ENCODE measurements at places on chromosomes 16 and 17.

DNA sequence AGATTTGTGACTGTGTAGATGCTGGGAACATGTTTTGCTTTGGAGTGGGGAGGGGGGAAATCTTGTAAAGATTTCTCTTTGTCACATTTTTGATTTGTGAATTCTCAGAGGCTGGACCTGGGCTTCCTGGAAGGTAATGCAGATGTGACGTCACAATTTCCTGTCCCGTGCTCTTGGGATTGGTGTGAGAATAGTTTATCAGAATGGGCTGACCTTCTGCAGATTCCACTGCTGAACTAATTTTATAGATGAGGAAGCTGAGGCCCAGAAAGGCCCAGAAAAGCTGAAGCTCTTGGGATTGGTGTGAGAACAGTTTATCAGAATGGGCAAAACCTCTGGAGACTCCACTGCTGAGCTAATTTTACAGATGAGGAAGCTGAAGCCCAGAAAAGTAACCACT lies 34.0 kb downstream of the HS3ST3B1 start:
- no peak for DNase-seq

- DNase-seq = no peak
Observed at GRCh38 chr16:88560714-88561484, 9.3 kb upstream of the ZC3H18 start.

- no peak for DNase-seq
Observed at GRCh38 chr16:87538160-87538559, 45.3 kb upstream of the ZCCHC14 start.

DNA sequence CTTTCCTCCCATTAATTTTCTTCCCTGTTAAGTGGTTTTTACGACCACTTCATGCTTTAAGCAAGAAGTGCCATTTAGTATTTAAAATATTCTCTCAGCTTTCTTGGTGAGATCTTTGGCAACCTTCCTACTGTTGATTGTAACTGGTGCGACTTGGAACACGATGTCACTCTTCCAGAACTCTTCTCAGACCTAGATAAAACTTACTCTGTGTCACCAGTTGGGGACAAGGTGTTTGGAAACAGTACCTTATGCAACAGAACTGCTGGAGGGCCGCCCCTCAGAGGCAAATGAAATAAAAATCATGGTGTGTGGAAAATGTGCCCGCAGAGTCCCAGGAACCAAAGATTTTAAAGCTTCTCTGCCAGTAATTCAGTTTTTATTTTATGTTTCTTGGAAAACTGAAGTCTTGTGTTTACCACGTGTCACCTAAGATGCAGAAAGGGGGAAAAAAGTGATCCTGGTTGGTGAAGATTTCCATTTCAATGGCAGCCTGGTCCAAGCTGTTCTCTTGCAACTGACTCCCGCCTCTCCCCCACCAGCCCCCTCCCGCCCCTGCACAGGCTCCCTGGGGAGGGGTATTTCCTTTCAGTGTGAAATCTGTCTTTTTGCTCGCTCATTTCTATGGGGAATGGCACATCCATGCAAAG lies 7.2 kb upstream of the HSD11B2 start:
- DNase-seq = no peak

GRCh38 chr17:76268991-76269981 lies 4.1 kb downstream of the UBALD2 start:
- peak; percentile 50 for DNase-seq

GRCh38 chr17:78883533-78884131 lies 19.4 kb downstream of the CEP295NL start:
- DNase-seq = no peak

DNA sequence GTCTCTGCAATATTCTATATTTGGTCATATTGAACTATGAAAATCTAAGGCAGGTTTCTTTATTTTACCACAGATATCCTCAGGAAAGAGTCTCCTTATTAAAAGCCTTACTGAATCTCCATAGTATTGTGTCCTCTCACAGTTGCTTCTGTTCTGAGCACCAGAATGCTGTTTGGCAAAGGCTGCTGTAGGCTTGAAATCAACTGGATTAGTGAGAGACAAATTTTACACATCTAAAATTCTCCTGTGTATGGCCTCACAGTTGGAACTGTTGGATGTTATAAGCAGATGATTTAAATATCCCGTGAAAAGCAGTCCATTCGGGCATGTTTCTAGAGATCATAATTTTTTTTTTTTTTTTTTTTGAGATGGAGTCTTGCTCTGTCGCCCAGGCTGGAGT lies 9.5 kb downstream of the CLTC start:
- no peak for DNase-seq

DNA sequence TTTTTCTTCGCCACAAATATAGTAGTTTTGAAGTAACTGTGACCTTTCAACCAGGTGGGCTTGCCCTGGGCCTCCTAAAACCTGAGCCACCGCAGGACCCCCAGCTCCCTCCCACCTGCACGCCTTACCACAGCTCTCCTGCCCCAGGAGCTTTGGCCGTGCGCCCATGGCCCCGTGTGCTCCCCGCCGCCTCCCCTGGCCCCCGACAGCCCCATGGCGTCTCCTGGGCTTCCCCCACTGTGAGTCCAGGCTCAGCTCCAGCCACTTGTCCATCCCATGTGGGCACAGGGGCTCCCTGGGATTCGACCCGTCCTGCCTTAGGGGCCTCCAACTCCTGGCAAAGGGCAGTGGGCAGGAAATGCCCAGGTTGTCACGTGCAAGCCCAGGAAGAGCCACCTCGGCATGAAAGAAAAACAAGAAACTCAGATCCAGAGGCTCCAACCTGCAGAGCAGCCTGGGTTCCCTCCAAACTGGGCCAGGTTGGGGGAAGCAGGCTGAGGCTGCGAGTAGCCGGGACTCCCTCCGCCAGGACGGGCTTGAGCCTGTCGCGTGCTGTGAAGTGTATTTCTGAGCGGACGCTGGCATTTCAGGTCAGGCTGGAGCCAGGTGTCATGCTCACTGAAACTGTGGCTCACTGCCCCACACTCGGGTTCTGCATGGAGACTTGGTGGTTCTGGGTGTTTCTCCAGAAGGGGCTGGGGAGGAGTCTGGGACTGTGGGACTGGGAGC lies 5.8 kb downstream of the LGALS3BP start:
- no peak for DNase-seq

- DNase-seq = no peak
Observed at GRCh38 chr16:58040945-58041627, 15.5 kb downstream of the MMP15 start.

DNA sequence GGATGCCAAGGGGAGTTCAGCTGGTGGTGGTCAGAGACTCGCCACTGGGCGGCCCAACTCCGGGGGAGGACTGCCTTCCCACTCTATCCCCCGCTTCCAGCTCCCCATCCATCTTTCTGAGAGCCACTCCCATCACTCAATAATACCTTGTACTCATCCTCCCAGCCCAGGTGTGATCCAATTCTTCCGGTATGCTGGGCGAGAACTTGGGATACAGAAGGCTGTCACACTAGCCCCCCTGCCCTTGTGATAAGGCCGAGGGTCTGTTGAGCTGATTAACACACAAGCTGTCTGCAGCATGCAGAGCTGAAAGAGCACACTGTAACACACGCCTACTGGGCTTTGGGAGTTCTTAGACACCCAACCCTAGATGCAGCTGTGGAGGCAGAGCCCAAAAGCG lies 460.4 kb upstream of the EEF2KMT start:
- no peak for DNase-seq

- no peak for DNase-seq
Observed at GRCh38 chr16:83603723-83604570, 203.8 kb upstream of the HSBP1 start.

DNA sequence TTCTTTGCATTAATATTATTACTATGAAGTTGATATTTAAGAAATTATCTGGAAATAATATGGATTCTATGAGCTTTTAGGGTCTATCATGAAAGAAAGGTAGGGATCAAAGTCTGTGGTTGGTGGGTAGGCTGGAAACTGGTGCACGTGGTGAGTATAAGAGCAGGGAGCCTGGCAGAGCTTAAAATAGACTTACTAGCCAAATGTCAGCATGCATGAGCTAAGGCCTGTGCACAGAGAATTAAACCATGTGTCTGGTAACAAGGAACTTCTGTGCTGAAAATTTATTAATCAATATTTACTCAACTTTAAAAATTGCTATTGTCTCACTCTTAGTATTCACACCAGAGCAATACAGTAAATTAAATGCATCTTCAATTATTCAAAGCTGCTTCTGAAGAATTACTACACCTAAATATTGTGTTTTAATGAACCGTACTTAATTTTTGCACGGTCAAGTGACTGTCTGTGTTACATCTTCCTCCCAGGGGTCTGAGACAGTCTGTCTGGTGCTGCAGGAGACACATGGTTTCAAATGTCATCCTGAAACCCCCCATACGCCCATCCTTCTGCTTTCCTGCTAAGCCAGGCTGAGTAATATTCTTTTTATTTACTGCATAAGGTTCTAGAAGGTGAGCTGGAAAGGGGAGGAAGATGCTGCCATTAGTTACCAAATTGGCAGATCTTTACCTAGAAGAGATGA lies 161.0 kb upstream of the NLRP1 start:
- no peak for DNase-seq

DNA sequence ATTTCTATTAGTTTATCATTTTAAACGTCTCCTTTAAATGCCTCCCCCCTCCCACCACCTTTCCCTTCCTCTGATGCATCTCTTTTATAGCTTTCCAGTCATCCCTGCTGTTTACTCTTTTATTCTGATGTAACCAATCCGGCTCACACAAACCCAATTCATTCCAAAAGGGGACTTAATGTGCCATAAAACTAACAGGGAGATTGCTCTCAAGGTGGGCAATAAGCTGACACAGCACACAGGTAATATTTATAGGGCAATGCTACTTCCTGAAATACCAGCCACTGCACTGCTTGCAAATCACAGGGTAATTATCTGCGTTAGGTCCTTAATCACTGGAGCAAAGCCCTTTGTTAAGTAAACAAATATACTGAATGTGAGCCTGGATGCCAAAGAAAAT lies 23.3 kb upstream of the CA10 start:
- DNase-seq = no peak

DNA sequence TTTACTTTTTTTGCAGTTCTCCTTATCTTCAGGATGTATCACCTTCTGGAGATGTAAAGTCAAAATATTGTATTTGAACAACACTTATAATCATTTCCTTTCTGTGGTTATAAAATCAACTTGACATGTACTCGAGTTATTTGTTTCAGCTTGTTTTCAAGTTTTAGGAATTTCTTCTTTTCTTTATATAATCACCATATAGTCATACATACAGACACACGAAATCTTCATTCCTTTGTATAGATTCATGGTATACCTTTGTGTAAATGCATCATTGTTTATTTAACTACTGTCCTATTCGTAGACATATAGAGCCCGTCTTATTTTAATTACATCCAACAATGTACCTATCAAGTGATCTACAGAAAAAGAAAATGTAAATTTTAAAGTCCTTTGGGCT lies 40.1 kb downstream of the CMC2 start:
- DNase-seq = no peak

DNA sequence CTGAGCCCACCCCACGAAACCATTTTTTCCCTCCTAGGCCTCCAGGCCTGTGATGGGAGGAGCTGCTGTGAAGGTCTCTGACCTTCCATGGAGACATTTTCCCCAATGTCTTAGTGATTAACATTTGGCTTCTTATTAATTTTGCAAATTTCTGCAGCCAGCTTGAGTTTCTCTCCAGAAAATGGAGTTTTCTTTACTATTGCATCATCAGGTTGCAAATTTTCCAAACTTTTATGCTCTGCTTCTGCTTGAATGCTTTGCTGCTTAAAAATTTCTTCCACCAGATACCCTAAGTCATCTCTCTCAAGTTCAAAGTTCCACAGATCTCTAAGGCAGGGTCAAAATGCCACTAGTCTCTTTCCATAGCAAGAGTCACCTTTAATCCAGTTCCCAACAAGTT lies 12.9 kb upstream of the MYH4 start:
- no peak for DNase-seq

GRCh38 chr17:62807812-62808575 lies at the start of gene MARCHF10:
Gene MARCHF10, minus strand, starts transcription at chr17:62808314. Its CDS starts 6,579 bp downstream, at chr17:62801735.
- peak; percentile 54 for DNase-seq

DNA sequence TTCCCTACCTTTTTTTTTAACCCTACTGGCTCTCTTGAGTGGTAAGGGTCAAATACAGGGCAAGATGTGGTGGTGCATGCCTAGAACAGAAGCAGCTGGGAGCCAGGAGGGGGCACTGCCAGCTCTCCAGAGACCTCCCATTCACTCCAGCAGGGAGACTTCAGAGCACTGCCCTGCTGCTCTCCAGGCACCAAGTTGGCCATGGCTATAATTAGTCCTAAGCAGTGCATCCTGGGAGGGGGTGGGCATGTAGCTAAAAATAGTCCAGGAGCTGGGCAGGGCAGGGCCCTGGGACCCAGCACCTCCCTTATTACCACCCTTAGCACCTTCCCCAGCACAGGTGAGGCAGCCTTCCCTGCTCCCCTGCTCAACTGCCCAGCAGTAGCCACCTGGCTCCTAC lies 3.5 kb downstream of the CORO6 start:
- no peak for DNase-seq

DNA sequence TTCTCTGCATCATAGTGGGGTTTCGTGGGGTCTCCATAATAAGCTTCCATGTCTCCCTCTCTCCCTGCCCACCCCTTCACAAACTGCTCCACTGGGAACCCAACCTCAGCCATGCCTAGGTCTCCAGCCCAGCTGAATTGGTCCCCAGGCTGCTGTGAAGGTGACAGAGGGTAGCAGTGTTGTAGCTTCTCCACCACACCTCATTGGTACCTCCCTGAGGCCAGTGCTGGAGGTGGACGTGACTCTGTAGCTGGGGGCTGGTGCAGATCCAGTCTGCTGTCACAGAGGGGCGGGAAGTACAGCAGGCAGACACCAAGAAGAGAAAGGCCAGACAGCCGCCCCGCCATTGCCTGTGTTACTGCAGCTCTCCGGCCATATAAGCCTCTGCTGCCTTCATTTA lies 82.1 kb downstream of the OR1D5 start:
- DNase-seq = no peak

GRCh38 chr17:79043931-79044320 lies 20.0 kb downstream of the C1QTNF1 start:
- DNase-seq = no peak

DNA sequence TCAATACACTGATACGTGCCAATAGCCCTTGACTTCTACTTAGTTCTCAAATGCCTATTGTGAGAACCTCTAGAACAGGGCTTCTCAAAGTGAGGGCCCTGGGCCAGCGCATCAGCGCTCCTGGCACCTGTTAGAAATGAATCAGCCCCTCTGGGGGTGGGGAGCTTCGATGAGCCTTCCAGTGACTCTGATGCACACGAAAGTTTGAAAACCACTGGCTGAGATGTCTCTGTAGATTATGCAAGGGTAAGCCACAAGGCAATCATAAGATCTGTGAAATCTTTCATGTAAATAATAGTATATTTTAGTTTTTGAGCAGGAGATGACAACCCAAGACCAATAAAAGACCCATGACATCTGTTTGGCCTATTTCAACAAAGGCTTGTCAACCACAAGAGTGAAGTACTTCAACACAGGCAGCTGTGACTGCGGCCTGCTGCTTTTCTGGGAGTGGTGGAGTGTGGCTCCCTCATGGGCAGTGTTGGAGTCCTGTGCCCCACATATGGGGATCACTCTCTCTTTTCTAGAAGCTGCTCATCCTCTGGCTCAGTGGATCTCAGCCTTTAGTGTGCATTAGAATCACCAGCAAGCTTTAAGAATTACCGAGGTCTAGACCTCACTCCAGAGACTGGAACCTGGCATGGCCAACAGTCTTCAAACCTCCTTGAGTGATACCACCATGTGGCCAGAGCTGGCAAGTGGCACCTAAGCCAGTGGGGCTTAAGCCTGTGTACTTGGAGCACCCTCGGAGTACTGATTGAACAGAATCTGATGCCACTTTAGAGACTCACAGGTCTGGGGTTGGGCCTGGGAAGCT lies 5.8 kb downstream of the MTHFSD start:
- DNase-seq = peak; percentile 45

Measured in activated T-cell treated with anti-CD3 and anti-CD28 coated beads, Interleukin-2, amount 50 U/mL, for 48 hours (primary cell).